ENCODE measurements at places on chromosomes 11 and 22.

- no peak for DNase-seq
Measured at GRCh38 chr22:24843048-24843447, 37.0 kb downstream of the SGSM1 start.

GRCh38 chr11:65134240-65134951, at the start of gene SYVN1:
Gene SYVN1, minus strand, starts transcription at chr11:65134519. Its CDS starts 918 bp downstream, at chr11:65133601.
- DNase-seq, result peak; percentile 96

DNA sequence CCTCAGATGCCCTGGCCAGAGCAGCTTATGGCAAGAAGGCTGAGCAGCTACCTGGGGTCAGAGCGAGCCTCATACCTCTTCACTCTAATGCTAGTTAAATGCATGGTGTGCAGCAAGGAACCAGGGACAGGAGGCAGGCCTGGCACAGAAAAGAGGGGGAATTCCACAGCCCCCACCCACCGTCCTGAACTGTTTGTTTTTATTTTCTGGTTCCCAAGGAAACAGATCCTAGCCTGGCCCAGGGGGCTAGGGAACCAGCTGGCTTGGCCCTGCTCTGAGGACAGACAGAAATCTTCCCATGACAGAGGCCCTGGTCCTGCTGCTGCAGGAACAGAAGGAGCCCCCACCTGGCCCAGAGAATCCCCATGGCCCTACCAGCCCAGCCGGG, 40.4 kb downstream of the SLCO2B1 start:
- no peak for DNase-seq

- DNase-seq, result no peak
Measured at GRCh38 chr11:70107191-70107590, 29.1 kb downstream of the ANO1 start.

- DNase-seq, result no peak
Measured at GRCh38 chr11:26992031-26992541, 1.8 kb upstream of the FIBIN start.

GRCh38 chr11:78370406-78371172, 47.0 kb downstream of the GAB2 start:
- no peak for DNase-seq

DNA sequence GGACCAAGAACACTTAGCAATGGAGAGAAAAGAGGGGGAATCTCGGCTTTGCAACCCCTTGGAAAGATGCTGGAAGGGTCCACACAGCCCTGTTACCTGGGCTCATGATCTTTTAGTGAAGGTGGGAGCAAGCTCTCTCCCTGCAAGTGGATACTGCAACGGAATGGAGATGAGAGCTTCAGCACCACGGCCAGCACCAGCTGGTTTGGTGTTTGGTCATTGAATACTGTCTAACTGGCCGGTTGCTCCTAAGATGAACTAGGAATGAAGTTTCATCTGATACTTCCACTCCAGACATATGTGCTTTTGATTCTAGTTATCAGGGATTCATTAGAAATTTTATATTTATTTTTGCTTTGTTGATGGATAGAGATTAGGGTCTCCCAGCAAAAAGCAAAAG, 16.3 kb downstream of the HTR3A start:
- no peak for DNase-seq

DNA sequence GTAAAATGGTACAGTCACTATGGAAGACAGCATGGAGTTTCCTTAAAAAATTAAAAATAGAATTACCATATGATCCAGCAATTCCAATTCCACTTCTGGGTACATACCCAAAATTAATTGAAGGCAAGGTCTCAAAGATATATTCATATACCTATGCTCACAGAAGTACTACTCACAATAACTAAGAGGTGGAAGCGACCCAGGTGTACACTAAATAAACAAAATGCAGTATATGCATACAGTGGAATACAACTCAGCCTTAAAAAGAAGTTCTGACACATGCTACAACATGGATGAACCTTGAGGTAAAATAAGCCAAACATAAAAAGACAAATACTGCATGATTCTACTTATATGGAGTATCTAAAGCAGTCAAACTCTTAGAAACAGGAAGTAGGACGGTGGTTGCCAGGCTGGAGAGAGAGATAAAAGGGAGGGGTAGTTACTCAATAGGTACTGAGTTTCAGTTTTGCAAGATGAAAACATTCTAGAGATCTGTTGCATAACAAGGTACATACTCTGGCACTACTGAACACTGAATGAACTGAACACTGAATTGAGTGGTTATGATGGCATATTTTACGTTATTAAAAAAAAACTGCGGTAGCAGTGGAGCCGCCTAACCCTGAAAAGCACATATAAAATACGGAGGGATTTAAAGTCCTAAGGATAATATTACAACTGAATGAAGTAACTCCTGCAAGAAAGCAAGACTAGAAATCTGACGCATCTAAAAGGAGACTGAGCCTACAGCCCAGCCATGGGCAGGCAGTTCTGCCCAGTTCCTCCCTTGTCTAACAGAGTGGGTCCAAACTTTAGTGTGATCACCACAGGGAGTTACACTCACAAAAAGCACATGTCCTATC, 12.8 kb downstream of the DGCR2 start:
- peak; percentile 34 for DNase-seq

DNA sequence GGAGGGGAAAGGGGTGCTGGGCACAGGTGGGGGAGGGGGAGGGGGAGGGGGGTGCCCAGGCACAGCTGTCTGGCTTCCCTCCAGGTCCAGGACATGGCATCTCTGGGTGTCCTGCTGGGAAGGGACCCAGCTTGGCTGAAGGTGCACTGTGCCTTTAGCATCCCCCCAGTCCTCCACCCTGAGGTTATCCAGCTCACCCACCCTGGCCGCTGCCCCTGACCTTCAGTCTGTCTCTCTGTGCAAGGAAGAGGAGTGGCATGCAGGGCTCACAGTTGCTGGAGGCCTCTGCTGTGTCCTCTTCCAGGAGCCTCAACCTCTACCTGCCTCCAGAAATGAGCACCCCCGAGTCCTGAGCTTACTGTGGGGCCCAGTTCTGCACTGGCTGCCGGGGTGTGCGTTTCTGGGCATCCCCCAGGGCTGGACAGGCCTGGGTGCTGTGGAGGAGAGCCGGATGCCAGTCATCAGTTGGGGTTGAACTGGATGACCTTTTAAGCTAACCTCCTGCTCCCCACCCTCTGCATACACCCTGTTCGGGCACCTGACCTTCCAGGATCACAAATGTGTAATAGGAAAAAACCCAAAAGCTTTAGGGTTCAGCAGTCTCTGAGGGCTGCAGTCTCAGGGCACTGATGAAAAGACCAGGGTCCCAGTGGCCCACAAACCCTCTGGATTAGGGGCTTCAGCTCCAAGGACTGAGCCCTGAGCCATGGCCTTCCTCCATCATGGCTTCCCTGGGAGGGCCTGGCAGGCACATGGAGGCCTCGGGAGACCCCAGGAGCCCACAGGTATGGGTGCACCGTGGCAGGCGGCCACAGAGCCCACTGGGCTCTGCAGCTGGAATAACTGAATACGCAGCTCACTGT, 9.6 kb upstream of the CTSD start:
- DNase-seq, result no peak

DNA sequence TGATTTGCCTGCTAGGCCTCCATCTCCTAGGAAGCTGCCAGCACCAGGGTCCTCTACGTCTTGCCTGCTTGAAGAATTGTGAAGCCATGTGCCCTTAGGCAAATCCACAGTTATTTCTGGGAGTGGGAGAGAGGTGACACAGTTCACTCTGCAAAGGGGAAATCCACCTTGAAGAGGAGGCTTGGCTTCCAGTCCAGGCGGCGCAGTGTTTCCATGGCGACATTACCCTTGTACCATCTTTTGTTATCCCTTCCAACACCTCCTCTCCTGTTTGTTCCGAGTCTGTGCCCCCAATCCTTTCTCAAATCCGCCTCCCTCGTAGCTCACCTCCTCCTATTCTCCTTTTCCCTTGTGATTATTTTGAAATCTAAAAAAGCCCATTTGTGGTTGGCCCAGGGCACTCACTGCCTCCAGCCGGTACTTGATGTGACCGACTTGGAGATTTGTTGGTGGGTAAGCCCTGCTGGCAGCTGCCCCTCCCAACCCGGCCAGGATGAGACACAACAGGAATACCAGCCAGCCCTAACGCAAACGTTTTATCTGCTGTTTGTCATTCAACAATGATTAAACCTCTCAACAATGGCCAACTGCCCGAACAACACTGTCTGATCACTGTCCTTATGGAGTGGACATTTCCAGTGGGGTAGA, 18.4 kb downstream of the SYT13 start:
- no peak for DNase-seq

- no peak for DNase-seq
Measured at GRCh38 chr11:34621876-34622275, 983 bp downstream of the EHF start.

- DNase-seq, result no peak
Measured at GRCh38 chr11:120890609-120891320, 133.1 kb upstream of the TBCEL start.

DNA sequence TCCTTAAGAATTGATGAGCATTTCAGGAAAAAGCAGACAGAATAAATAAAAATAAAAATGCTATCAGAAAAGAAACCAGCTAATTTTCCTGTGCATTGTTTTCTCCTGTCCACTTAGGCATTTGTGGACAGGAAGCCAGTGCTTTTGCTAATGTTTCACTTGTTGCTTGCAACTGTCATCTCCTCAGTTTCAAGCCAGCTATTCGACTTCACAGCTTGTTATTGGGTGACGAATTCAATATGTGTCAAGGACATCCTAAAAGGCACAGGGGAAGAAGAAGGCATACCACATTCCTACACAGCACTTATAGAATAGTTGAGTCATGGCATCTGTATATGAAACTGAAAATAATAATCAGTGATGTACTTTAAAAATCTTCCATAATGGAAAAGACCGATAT, 530.6 kb upstream of the KIRREL3 start:
- DNase-seq, result no peak

Data from CD8-positive, alpha-beta T cell (primary cell).